Hematopoietic multipotent progenitor cell treated with erythropoietin and hydrocortisone succinate and interleukin-3 and kit ligand, for 8 days (in vitro differentiated cells): ENCODE measurements at places on chromosomes 5 and 9.
A peak's percentile ranks its signal among the peaks of the same experiment; 100 is the strongest.

DNA sequence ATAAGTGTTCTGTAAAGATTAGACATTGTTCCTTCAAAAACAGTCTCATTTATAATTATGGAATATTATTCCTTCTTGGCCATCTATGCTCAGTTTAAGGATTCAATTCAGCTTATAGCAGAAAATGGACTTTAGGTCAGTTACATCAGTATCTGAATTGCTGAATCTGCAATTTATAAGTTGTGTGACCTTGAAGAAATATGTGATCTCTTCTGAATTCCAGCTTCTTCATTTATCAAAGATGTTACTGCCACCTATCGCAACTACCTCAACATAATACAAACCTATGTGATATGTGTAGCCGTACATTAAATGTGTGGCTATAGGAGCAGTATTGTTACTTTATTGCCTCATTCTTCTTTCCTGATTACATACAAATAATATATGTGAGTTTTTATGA, 118.2 kb downstream of the CDH12 start:
- no peak for DNase-seq

- DNase-seq = no peak
Observed at GRCh38 chr9:72575666-72576065, 54.3 kb downstream of the TMC1 start.

DNA sequence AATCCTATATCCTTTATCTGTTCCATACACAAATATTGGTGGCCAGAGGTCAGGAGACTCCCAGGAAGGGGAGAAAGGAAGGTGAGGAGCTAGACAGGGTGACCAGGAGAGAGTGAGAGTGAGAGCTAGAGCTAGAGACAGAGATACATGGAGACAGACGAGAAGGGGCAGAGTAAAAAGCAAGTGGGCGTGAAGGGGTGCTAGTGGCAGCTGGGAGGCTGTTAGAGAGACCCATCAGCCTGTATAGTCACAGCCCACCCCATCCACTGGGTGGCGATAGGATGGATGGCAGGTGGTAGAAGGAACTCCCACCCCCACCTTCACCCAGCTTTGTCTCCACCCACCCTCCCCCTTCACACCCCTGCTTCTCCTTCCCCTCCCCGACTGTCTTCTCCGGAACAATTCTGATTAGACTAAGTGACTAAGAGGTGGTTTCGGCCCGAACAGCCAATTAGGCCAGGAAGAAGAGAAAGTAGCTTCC, 32.8 kb downstream of the PCDH1 start:
- peak; percentile 18 for DNase-seq

- DNase-seq = no peak
Observed at GRCh38 chr5:19853616-19854240, 134.3 kb downstream of the CDH18 start.

GRCh38 chr9:92634712-92635605, 35.0 kb downstream of the IPPK start:
- peak; percentile 70 for DNase-seq

DNA sequence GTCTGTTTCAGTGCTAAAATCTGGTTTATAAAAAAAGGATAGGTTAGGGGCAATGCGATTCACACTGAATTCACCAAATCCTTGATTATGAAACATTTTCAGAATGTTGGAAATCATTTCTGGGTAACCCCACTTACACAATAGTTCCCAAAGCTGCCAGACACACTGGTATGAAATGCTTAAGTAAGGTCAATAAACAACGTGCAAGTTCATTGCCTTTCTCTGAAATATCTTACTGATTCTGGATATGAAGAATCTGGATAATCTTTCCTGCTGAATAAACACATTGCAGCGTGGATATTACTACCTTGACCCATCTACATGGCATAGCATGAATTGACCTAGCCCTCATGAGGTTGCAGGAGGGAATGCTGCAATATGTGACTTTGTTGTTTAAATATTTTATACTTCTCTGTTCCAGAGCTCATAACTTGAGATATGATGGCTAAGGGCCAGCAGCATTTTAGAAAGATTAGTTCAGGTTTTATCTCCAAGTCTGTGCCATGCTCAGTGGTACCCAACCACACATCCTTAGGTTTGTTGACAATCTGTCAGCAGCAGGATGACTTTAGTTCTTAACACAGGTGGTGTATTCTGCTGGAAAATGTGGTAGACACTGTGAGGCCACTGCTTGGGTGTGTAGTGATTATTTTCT, 121.0 kb downstream of the NREP start:
- DNase-seq = no peak

GRCh38 chr9:4812858-4813257, 20.1 kb downstream of the RCL1 start:
- DNase-seq = no peak

DNA sequence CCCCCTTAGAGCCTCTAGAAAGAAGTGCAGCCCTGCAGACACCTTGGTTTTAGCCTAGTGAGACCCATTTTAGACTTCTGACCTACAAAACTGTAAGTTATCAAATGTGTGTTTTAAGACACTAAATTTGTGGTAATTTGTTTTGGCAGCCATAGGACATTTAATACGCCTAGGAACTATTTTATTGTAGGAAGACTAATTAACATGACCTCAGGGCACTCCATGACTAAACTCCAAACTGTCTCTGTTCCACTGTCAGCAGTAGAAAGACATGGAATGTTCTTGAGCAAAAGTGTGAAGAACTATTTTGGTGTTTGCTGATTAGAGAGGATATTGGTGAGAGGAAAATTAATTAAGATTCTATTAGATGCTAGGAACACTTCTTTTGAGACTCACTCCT, 4.1 kb upstream of the APC start:
- no peak for DNase-seq

DNA sequence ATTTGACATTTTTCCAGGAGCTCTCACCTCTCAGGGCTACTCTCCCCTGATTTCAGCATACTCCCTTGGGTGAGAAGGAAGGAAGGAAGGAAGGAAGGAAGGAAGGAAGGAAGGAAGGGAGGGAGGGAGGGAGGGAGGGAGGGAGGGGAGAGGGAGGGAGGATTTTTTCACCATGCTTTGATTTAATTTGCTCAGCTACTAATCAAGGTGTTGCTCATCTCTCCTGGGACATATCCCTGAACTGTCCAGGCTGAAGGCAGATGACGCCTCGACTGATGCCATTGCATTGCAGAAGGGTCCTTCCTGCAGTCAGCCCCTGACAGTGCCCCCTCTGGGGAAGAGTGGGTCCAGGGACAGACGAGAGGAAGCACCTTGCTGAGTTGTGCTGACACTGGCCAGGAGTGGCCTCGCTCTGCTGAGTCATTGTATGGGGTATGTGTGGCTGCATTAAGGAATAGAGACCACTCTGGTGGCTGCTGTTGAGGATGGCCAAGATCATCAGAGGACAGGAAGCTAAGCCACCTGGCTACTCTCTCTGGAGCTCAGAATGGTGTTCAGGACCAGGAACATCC, 43.6 kb upstream of the CRB2 start:
- DNase-seq = no peak

DNA sequence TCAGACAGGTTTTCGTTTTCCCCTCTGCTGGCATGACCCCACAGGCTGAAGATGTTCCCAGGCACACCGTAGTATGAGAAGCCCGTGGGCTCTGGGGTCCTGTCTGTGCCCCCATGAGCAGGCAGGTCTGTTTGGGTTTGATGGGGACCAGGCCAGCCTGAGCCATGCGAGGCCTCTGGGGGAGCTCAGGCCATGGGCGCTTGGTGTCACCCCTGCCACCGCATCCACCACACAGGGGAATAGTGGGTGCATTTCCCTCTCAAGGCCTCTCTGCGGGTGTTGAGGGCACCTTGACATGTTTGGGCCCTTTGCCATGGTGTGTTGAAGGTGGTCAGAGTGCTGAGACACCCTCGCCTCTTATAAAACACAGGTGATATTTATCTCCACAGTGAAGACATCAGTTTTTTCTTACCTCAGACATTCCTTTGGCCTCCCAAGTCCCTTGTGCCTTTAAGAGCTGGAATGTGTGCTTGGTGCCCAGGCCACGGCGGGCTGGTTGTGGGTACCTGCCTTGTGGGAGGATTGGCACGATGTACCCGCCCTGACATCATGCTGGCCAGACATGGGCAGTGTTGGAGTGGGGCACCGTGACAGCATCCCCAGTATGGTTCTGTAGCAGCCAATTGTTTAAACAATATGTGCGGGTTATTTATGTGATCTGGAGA, 68.3 kb downstream of the WNK2 start:
- no peak for DNase-seq

DNA sequence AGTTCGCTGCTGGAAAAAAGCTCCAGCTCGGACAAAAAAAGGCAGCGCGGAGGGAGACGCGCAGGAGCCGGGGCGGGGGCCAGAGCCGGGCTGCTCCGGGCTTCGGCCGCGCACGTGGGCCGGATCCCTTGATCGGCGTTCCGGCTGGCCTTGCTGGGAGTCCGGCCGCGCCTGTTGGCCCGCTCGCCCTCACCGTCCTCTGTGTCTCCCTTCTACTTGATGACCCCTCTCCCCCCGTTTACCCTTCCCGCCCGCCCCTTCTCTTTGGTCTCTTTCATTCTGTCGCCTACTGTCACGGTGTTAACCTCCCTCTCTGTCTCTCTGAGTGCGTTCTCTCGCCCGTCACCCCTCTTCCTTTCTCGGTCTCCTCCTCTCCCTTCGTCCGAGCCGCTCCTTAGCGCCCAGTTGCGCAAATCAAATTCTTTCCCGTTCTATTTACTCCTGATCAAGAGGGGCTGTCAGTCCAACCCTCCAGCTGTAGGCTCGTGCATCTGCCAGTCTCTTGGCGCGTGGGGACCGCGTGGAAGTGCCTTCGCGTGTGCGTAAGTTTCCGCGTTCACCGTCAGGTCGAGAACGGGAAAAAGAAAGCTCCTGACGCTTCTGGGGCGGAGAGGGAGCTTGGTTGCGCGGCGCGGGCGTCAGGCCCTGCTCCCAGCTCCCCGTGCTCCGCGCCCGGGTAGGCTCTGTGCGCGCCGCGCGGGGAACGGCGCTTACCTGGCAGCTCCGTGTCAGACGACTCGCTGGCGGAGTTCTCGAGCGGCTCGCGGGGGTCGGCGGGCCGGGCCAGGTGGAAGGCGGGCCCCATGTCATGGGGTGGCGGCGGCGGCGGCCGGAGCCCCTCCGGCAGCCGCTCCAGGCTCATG, 798 bp downstream of the PITX1 start:
- peak; percentile 27 for DNase-seq

DNA sequence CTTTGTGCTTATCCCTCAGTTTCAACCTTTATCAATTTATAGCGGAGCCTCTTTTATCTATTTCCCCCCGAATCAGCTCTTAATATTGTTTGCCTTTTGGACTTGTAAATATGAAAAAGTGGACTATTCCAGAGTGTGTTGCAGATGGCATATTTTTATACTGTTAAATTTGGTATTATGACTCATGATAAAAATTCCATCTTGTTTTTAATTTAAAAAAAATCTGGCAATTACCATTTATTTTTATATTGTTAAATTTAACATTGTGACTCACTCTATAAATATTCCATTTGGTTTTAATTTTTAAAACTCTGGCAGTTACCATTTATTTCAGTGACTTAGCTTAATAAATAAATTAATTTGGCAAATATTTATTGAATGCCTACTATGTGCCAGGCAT, 37.5 kb downstream of the RBM27 start:
- no peak for DNase-seq

DNA sequence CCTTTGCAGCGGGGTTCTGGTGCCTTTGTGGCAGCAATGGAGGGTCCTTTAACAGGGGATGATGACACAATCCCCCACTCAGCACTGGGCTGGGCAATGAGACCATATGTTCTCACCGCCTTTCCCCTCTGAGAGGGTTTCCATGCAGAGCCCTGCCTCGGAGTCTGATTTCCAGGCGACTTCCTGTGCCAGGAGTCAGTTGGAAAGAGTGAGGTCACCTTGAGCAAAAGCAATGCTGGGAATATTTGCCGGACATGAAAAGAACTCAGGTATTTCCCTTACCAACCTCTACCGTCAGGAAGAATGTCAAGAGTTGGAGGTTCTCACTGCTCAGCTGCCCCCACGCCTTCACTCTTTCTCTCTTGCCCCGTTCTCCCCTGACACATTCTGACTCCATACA, 284.2 kb upstream of the IRX1 start:
- no peak for DNase-seq

GRCh38 chr9:89768650-89769071, 163.8 kb downstream of the GADD45G start:
- no peak for DNase-seq

- peak; percentile 23 for DNase-seq
Observed at GRCh38 chr5:33312571-33313549, 127.9 kb upstream of the TARS1 start.

DNA sequence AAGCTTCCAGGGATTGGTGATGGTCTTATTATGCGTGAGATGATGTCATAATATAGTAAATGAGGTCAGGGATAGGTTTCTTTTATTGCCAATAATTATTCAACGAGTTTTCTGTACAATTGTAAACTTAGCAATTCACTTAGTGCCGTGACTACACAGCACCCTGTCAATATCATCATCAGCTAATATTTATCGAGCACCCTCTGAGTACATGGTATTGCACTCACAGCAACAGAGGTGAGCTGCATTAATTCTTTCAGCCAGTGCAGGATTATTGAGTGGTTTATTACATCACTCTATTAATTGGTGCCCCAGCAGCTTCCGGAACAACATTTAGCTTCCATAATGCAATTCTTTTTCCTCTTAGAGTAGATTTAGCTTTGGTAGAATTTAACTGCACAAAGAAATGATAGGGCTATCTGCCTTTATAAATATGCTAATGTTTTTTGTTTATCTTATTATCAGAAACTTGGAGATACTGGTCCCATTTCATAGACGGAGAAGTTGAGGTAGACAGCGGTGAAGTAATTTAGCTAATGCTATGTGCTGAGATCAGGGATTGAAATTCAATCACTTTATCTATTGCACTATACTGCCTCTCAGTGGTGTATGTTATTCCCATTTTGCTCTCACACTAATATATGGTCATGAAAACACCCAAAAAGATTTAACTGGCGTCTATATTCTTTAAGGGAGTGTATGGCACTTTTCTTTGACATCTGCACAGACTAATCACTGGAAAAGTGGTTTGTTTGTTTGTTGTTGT, 726.1 kb upstream of the WWC1 start:
- DNase-seq = no peak

GRCh38 chr5:114184006-114184405, 177.9 kb upstream of the KCNN2 start:
- no peak for DNase-seq

- DNase-seq = no peak
Observed at GRCh38 chr9:129227843-129228189, 49.8 kb upstream of the IER5L start.

- DNase-seq = no peak
Observed at GRCh38 chr5:130227699-130228098, 323.4 kb downstream of the CHSY3 start.

- DNase-seq = no peak
Observed at GRCh38 chr5:85109616-85110015, 724.9 kb upstream of the EDIL3 start.

DNA sequence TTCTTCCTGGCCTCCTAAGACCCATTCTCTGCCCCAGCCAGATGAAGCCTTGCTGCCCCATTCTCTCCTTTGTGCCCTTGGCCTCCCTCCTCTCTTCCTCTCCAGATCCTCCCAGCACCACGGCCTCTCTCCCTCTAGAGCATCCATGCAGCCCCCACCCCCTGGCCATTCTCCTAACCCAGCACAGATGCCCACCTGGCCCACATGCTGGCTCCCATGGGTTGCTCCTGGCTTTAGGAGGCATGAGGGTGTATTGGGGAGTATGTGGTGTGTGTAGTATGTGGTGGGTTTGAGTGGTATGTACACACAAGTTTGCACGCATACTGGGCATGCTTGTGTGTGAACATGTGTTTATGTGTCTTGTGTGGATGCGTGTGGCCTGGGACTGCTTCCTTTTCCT, 47.1 kb downstream of the FOXI1 start:
- no peak for DNase-seq

GRCh38 chr9:127224883-127225739, 39.5 kb upstream of the GARNL3 start:
- DNase-seq = peak; percentile 69

- no peak for DNase-seq
Observed at GRCh38 chr5:124395926-124396325, 350.5 kb downstream of the ZNF608 start.

GRCh38 chr5:19496056-19496455, 491.9 kb downstream of the CDH18 start:
- no peak for DNase-seq
